ENCODE measurements at places on chromosomes 13 and 19. TPM values are rescaled to one million over a fixed set of nuclear protein-coding genes. Genes with fewer than 3 reads are reported as not detected.

DNA sequence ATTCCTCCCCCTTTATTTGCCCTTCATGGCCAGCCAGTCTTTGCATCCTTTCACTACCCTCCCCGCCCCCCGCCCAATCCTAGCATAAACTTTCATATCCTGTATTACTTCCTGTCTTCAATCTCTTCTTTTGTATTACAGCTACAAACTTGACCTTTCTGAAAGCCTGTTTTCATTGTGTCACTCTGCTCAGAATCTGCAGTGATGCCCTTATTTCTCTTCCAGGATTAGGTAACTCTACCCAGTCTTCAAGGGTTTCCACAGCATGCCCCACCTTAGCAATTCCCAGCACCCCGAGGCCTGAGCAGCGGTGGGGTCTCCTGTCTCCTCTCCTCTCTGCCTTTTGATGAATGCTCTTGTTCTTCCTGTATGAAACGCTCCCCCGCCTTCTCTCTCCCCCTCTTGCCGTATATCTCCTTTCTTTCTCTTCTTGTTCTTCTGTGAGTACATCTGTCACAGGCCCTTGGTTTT is 145.6 kb downstream of the SHISA2 start:
- no peak overlapping the region for H3K4me3 ChIP-seq
- H3K36me3 ChIP-seq, result no peaks in the 10 kb centered on the region
- H3K27ac ChIP-seq, result no peak overlapping the region
- peaks cover 9% of the 10 kb centered on the region for H3K4me1 ChIP-seq
- no peaks in the 10 kb centered on the region for H3K27me3 ChIP-seq
- no peak for DNase-seq

DNA sequence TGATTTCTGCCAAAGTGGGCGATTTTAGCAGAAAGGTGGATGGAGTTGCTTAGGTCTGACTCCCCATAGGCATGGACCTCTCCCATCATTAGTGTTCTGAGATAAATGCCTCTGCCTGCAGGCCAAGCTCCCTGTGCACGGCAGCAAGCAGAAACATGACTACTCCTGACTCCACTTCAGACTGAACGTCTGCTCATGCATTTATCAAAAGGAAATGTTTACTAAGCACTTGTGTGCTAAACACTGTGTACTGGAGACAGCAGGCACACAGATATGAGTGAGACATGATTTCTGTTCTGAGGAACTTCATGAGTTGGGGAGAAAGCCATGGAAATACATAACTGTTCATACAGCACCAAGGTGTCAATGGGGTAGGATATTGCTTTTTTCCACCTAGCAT is 149.6 kb downstream of the MIPEP start:
- no peaks in the 10 kb centered on the region for H3K36me3 ChIP-seq
- no peak for DNase-seq
- no peak overlapping the region for H3K27ac ChIP-seq
- no peaks in the 10 kb centered on the region for H3K4me1 ChIP-seq

ZNF625 gene
- 11.5 TPM for total RNA-seq

GRCh38 chr13:33015791-33016323 is 366 bp upstream of the KL start:
- peaks cover 31% of the 10 kb centered on the region for H3K27me3 ChIP-seq
- DNase-seq, result peak; percentile 50
- H3K4me1 ChIP-seq, result peaks cover 12% of the 10 kb centered on the region
- H3K27ac ChIP-seq, result peak overlapping the region; percentile 70
- H3K36me3 ChIP-seq, result no peaks in the 10 kb centered on the region

- DNase-seq, result no peak
- no peak overlapping the region for H3K4me3 ChIP-seq
- no peak overlapping the region for H3K27ac ChIP-seq
- no peaks in the 10 kb centered on the region for H3K4me1 ChIP-seq
These were observed 70.1 kb downstream of the ZNF208 start for GRCh38 chr19:21940684-21941083.

GRCh38 chr13:23898101-23898500 is 799 bp upstream of the C1QTNF9B start:
- peaks cover 3% of the 10 kb centered on the region for H3K4me1 ChIP-seq
- H3K4me3 ChIP-seq, result no peak overlapping the region
- no peak for DNase-seq
- no peak overlapping the region for H3K27ac ChIP-seq

CGB1 gene
- not detected for total RNA-seq

DNA sequence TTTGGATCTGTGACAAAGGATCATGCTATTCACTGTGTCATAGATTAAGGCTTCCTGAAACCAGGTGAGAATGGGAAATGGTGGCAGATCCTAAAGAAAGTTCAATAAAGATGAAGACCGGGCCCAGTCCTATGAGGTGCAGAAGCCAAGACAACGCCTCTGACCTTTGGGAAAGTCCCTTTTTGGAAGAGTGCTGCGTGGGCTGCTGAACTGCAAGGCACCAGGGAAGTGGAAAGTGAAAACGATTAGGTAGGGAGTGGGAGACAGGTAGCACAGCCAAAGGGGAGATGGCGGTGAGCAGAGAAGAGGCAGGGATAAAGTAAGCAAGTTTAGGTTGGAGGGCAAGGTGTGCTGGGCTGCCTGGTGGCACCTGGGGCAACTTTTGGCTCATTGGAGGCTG is 16.3 kb downstream of the MBNL2 start:
- no peak overlapping the region for H3K4me3 ChIP-seq
- peaks cover 8% of the 10 kb centered on the region for H3K36me3 ChIP-seq
- DNase-seq, result no peak
- H3K27me3 ChIP-seq, result no peaks in the 10 kb centered on the region

ZNF880 gene
- total RNA-seq, result 25.4 TPM

DNA sequence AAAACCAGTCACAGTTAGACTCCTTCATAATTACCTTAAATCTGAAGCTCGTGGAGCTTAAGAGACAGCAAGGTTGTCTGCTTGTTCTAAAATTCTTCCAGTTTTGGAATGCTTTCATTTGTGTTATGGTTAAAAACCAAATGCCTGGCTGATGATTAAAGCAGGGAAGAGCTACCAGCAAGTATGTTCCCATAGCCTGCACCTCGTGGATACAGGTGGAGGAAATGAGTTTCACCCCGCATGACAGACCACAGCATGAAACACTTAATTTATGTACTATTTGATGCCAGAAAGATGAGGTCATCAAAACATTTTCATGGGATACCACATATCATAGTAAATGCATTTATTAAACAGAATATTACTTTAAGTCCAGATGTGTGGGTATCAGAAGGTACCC is 416 bp upstream of the DOCK9 start:
- DNase-seq, result peak; percentile 57
- H3K36me3 ChIP-seq, result no peaks in the 10 kb centered on the region
- H3K27me3 ChIP-seq, result no peaks in the 10 kb centered on the region
- H3K4me3 ChIP-seq, result peak overlapping the region; percentile 59
- peaks cover 26% of the 10 kb centered on the region for H3K4me1 ChIP-seq
- H3K27ac ChIP-seq, result peak overlapping the region; percentile 90

All from muscle of leg (tissue), 16 donors.